ENCODE measurements at places on chromosomes 1 and 21.

DNA sequence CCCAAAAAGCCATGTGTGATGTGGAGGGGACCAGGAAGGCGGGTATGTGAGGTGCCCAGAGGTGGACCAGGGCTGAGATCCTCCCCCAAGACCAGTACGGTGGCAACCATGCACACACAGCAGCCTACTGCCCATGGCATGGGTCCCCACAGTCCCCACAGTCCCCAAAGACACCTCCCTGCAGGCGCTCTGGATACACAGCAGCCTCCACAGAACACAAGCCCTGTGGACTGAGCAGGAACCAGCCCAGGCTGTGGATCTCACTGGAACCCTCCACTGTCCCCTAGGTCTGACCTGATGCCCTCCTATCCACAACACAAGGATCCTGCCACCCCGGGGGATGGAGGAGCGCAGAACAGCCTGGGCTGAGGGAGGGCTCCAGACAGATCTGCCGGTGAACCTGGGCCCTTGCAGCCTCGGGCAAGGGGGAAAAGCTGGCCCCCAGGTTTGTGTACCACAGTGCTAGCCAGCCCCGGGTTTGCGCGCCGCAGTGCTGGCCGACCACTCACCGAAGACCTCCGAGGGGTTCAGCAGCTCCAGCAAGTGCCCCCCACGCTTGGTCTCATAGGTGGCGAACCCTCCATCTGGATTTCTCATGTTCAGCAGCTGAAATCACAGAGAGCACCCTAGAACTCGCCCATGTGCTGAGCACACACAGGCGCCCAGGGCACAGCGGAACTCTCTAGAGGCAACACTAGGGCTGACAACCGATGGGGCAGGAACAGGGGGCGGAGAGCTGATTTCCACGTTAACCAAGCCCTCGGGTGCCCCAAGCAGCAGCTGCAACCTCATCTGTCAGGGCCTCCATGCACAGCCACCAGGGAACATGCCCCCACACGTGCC, 22.1 kb upstream of the SPATC1L start:
- DNase-seq, result no peak

- DNase-seq, result peak; percentile 56
Measured at GRCh38 chr1:235888119-235888643, 21.5 kb upstream of the LYST start.

- no peak for DNase-seq
Measured at GRCh38 chr21:46092026-46092764, 5.7 kb upstream of the COL6A2 start.

DNA sequence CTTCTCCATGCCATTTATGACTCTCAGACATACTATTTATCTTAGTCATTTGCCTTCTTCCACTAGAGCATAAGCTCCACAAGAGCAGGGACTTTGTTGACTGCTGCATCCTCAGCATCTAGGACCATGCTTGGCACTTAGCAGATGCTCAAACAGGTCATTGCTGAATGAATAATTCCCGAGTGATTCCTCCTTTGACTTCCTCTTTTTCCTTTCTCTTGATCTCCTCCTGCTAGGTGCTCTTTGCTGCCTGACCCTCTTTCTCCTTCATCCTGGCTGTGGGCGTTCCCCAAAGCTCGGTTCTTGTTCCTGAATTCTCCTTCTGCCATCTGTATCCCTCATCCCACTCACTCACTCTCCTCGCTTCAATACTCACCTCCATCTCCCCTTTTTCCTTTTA, 23.5 kb downstream of the SYT6 start:
- no peak for DNase-seq

DNA sequence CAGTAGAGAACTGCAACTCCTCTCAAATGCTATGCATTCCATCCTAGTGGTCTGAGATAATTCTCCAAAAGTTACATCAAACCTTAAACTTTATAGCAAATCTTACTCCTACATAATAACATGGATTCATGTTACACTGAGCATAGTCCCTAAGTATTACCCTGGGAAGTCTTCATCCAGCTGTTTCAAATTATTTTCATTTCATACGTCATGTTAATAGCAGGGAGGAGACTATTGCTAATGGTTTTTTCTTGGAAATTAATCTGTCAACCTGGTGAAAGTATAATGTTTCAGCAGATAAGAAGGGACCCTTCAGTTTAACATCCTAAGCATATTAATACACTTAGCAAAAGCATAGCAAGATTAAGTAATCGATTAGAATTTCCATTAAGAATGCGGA, 318.1 kb downstream of the USP25 start:
- no peak for DNase-seq
